ENCODE measurements at places on chromosomes 11 and 22.

DNA sequence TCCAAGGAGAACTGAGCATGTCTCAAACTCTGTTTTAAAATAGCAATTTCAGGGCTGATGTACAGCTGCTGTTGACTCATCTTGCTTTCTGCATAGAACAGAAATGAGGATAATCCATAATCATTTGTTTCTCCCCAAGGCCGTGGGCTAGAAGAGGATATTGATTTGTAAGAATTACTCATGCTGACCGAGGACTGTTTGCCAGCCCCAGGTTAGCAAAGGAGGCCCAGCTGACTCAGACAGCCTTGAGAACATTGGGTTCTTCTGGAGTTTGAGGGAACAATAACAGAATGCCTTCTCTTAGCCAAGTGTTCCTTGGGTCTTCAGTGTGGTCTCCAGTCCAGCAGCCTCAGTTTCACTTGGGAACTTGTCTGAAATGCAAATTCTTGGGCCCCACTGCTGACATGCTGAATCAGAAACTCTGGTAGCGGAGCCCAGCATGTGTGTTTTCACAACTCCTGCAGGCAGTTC lies 92.0 kb downstream of the ZC3H12C start:
- no peak for DNase-seq

- DNase-seq = no peak
Observed at GRCh38 chr11:61890529-61891330, 615 bp downstream of the FADS3 start.

DNA sequence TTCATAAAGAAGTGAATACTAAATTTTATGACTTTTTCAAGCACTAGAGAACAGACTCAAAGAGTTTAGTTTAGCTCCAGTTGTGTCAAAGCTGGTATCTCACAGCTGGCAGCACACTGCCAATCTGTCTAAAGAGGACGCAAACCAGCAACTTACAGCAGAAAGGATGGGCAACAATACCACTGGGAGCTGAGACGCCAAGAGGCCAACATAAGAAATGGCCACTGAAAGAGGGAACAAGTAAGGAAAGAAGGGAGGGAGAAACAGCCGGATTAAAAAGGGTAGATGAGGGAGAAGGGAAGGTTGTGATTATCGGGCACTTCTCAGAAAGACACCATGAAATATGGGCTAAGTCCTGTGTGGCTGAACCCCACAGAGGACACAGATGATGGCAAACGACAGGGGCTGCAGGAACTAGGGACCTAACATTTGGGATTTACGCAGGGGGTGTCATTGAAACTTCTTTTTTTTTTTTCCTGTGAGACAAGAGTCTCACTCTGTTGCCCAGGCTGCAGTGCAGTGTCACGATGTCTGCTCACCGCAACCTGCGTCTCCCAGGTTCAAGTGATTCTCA lies 41.7 kb downstream of the SERPIND1 start:
- DNase-seq = no peak

DNA sequence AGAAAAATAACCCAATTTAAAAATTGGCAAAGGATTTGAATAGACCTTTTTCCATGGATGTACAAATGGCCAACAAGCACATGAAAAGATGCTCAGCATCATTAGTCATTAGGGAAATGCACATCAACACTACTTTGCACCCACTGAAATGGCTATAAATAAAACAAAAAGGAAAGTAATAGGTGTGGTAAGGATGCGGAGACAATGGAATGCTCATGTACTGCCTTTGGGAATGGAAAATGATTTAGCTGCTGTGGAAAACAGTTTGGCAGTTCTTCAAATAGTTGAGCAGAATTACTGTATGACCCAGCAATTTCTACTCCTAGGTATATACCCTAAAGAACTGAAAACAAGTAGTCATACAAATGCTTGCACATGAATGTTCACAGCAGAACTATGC lies 37.4 kb downstream of the LARGE2 start:
- no peak for DNase-seq

GRCh38 chr11:84882056-84882455 lies 745.1 kb downstream of the DLG2 start:
- no peak for DNase-seq

DNA sequence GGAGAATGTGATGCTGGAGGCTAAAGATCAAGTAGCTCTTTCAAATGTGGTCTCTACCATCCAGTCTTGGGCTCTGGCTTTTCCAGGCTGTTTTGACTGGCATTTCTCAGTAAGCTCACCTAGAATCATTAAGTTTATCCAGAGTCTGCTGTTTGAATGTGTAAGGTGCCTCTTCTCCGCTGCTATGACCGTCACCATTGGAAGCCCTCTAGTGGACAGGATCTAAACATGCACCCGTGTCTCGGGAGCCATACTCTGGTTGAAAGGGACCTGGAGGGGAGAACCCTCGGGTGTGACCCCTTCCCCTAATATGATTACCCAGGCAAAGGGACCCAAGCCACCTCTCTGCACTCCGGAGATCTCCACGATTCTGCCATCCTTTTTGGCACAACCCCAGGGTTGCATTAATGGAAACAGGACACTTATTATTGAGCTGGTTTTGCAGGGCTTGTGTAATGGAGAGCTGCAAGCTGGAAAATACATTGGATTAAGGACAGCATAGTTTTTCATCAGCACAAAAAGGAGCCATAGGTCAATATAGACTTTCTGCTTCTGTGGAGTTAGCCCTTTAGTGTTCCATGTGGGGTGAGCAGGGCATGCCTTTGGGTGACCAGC lies 191.0 kb upstream of the LARGE1 start:
- no peak for DNase-seq

- no peak for DNase-seq
Observed at GRCh38 chr11:85949798-85950197, 94.6 kb downstream of the CCDC83 start.

DNA sequence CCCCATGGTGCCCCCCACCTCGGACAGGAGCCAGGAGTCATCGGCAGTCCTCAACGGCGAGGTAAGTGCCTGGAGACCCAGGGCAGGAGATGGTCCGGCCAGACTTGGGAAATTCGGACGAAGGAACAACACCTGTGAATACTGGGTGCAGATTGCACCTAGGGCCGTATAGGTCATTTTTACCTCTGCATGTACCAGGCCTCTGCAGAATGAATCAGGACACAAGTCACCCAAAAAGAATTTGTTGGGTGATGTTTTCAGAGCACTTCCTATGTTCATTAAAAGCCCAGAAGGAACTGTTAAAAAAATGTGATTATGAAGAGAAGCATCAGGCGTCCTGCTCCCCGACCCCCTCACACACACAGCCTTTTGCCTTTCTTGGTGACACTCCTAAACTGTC lies 93.9 kb downstream of the C11orf91 start:
- DNase-seq = no peak

GRCh38 chr11:65084598-65085375 lies 765 bp downstream of the ZFPL1 start:
- no peak for DNase-seq

DNA sequence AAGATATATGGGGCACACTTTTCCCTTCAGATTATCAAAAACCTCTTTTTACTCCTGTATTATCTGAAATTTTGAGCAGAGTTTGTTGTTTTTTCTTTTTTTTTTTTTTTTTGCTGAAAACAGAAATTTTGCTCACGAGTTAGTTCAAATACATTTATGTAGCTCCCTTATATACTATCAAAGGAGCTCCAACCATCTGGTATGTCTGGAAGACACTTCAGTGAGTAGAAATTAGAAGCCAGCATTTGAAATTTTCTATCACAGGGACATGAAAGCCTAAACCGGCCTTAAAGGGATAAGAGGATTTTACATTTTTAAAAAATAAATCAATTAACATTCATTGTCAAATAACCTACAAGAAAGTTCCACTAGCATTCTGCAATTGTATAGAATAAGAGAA lies 73.3 kb downstream of the DDIAS start:
- DNase-seq = no peak

DNA sequence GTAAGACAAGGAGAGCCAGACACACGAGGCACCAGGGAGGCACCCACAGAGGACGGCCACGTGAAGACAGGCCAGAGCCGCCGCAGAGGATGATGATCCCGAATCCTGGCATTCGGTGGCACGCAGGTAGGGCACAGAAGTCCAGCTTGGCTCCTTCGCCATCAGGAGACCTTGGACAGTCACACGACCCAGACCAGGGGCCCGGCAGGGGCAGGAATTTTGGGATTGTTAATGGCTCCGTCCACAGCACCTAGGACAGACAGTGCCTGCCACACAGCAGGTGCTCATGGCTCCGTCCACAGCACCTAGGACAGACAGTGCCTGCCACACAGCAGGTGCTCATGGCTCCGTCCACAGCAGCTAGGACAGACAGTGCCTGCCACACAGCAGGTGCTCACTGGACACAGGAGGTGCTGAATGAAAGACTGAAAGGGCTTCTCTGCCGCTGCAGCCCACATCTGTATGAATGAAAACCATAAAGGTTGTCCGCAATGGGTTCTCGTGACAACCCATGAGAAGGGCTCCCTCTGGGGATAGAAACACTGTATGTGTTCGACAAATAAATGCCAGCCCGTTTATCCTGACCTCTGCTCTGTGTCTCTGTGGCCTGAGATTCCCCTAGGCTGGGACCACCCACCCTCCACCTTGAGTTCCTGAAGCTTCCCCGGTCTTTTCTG lies 341.6 kb downstream of the CTTN start:
- no peak for DNase-seq

DNA sequence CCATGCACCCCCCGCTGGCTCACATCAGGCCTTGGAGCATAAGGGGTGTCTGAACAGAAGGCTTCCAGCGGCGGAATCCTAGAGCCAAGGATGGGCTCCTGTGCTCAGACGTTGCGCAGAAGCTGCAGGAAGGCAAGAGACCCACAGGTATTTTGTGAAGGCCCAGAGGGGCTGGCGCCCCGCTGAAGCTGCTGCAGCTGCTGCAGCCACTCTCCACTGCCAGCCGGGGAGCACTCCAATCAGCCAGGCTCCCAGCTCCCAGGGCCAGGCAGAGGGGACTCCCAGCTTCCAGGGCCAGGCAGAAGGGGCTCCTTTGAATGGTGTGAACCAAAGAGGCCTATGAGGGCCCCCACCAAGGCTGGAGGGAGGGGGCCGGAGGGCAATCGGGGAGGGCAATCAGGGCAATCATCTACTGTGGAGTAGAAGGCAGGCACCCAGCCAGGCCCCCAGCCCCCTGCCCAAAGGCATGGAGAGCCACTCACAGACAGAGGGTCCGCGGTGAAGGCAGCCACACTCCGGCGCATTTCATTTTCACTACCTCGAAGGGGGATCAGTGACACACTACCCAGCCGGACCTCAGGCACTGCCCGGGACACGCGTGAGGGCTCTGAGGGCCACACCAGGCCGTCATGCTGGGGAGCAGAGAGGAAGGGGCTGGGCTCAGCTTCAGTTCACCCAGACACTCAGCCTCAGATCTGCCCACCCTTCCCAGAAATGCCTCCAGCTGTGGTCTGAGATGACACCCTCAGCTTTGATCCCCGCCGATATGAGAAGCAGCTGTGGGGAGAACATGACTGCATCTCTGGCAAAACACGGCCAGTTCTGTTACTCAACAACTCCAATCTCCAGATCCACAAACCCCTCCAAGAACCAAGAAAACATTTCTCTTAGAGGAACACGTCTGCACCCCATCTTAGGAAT lies 11.6 kb upstream of the PDE2A start:
- no peak for DNase-seq

GRCh38 chr11:35126879-35127581 lies 11.9 kb upstream of the CD44 start:
- no peak for DNase-seq

DNA sequence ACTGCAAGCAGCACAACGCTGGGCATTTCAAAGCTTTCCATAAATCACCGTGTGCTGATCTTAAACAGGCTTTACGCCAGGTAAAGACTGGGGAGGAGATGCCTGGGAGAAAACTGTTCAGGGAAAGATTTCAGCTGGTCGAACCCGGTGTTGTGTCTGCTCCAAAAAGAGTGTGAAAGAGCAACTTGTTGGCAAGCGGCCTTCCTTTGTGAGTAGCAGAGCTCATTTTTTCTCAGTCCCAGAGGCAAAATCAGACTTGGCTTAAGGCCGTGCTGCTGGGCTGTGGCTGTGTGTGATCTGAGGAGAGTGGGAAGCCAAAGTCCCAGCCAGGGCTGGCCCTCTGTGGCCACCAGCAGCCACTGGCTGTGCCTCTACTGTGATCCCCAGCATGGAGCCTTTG lies 75.7 kb upstream of the E2F8 start:
- DNase-seq = no peak

- no peak for DNase-seq
Observed at GRCh38 chr11:130787092-130787616, 129.1 kb downstream of the SNX19 start.

All from NCI-H1417 treated with DMSO at 0.1 percent for 48 hours (cell line).